ENCODE measurements at places on chromosomes 7 and 10.

DNA sequence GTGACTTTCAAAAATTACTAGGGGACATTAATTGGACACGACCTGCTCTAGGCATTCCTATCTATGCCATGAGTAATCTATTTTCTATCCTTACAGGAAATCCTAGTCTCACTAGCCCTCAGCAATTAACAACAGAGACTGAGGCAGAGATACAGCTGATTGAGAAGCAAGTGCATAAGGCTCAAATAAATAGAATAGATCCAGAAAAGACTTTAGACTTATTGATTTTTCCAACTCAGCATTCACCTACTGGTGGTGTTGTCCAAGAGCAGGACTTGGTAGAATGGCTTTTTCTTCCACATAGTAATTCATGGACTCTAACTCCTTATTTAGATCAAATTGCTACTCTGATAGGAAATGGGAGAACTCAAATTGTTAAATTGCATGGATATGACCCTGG is 148.0 kb downstream of the ZNF33B start:
- DNase-seq = no peak

DNA sequence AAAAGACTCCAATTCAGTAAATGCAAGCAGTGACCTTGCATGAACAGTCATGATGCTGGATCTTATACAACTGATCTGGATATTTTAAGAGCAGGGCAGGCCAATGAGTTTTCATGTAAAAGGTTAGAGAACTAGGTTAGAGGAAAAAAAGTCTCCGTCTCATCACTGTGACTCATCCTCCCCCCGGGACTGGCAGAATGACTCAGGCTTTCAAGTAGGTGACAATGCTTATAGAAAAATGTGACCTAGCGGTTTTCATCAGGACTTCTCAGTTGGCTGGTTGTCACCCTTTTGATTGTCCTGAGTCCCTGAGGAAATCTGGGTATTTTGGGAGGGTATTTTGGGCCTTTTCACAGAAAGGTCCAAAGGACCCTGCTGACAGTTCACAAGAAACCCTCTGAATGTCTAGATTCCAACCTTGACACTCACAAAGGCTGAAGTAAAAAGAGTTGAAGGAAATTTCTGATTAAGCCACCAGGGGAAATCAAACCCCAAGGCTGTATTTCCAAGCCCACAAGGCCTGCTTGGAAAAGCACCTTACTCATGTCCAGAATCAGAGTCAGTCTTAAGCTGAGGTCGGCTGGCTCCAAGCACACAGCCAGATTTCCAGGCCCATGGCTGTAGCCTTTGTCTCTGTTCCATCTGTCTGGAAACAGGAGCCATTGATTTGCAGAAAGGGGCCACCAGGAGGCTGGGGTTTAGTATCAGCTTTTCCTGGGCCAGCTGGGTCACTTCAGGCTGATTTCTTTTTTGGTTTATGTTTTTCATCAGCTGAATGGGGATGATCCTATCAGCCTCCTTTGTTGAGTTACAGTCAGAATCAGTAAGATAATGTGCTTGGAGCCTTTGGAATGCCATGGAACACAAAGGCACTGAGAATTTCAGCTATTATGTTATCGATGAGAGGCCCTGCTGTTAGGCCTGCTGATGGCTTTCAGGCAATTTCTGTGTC is 226.4 kb upstream of the HABP2 start:
- no peak for DNase-seq

GRCh38 chr10:130715686-130716670 is 579.8 kb downstream of the GLRX3 start:
- no peak for DNase-seq

GRCh38 chr10:7372504-7372903 is 38.3 kb downstream of the SFMBT2 start:
- no peak for DNase-seq

DNA sequence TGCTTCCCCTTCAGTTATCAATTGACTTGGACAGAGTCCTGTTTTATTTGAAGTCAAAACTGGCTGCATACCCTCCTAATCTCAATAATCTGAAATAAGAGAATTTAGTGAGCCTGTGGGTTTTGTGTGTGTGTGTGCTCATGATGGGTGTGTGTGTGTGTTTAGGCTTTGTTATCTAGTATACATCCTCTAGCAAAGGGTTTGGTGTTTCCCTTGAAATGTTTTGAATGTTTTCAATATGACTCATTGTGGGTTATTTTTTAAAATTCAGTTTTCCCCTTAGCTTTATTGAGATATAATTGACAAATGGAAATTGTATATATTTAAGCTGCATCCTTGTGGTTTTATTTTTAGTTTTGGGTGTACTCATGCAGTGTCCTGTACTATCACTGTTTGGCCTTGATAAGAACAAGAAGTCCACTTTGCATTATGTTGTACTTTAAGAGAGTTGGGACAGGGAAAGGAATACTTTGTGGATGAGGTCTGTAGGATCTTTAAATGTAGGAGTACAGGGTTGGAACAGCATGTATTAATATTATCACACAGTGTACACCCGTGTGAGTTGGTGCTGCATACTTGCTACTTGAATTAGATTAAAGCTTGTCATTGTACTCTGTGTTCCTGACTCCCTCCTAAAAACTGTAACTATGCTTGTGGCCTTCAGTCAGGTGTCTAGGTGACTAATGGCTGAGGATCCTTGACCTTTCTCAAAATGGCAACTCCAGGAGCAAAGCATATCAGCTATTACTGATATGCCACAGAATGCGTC is 58.3 kb downstream of the VCL start:
- DNase-seq = no peak

- DNase-seq = no peak
Measured at GRCh38 chr10:58291538-58292174, 22.7 kb downstream of the CISD1 start.

GRCh38 chr7:123237-123636 is 69.1 kb upstream of the FAM20C start:
- no peak for DNase-seq

GRCh38 chr7:36083626-36084380 is 69.3 kb upstream of the EEPD1 start:
- DNase-seq = no peak

DNA sequence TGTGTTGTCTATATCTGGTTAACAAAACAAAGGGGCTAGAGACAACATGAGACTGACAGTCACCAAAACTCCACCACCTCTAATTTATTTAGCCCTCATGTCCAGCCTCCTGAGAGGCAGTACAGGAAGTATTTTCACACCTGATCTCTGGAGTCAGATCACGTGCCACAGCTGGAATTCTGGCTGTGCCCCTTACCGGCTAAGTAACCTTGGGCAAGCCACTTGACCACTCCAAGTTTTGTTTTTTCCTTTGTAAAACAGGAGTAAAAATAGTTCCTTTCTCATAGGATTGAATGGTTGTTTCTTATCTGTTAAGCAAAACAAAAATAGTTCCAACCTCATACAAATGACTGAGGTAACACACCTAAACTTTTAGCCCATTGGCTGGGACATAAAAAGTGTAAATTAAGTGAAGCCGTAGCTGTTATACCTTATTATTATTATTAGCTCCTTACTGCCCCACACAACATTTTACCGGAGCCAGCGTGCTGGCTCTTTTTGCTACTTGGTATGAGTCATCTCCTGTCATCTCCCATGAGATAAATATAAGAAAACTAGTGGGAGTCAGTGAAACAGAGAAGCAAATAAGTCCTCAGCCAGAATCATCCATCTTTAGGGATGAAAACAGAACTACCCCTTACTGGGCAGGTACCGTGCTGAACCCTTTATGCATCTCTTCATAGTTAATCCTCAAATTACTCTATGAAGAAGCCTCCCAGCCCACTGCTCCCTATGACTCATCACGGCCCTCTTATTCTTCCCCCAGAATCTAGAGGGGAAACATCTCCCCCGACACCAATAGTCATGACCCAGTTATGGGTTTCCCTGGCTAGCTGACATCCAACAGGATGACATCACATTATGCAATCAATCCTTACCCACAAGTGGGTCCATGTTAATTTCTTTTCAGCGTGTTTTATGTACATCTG is 44.9 kb downstream of the PPP1R3C start:
- DNase-seq = no peak

DNA sequence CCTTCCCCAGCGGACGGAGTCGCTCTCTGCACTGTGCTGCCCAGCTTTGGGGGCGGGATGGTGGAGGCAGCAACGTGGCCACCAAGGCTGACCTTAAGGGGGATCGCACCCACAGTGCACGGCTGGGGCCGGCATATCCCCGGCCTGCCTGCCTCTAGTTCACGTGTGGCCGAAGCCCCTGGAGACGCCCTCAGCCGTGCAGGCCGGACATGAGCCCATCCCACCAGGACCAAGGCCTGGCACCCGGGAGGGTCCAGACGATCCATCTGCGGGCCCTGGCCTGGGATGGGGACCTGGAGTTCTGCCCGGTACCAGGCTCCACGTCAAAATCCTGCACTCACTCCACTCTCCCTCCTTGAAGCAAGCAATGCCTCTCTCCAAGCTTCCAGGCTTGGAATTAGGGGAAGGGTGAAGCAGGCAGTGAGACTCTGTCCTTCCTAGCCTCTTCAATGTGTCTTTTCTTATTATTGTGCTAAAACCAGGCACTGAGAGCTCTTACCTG is 520.8 kb downstream of the REEP3 start:
- DNase-seq = no peak

DNA sequence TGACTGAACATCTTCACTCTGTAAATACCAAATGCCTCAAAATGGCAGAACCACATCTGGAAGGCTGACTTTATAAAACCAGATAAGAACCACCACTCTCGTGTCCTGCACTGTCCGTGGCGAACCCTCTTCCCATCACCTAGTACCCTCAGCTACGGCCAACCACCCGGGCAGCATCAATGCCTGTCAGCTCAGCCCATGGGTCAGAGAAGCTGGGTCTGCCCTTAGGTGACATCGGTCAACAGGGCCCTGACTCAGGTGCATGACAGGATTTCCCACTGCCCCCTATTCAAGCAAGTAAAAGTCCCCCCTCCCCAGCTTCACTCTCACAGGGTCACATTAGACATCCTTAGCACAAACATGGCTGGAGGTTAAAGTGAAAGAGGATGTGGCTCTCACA is 56.6 kb downstream of the HSPA12A start:
- DNase-seq = no peak

DNA sequence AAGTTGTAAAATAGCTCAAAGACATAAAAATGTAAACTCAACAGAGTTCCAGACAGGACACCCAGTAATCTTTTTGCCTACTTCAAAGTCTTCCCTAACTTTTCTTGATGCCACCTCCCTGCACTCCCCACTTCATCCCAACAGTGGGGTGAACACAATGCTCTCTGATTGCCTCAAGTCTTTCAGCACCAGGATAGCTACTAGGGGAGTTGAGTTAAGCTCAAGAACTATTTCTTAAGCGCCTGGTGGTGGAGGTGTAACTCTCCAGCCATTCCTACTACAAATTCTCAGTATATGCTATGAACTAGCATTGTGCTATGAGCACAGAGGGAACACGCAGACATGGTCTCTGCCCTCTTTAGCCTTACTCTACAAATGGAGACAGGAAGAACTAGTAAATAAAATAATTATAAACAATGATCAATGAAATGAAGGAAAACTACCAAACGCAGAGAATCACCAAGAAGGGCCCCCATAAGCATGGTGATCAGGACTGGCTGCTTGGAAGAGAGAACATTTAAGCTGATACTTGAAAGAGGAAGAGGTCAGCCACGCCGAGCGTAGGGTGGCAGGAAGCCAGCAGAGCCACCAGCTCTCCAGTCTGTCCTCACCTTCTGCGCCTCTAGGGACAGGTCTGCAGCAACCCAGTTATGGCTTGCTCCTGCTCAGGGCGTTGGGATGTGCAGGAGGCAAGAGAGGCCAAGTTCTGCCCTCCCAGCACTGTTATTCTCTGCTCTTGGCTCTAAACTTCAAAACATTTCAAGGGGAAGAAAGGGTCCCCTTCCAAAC is 16.7 kb upstream of the FRA10AC1 start:
- DNase-seq = no peak

DNA sequence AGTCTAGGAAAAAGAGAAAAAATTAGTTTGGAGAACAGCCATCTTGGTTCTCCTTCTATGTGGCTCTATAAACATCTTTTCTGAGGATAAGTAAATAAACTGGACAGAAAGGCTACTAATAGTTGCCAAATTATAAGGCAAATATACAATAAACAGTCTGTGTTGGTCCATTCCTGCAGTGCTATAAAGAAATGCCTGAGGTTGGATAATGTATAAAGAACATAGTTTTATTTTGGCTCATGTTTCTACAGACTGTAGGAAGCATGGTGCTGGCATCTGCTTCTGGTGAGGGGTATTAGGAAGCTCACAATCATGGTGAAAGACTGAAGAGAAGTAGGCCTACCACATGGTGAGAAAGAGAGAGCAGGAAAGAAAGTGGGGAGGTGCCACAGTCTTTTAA is 209.7 kb downstream of the MACC1 start:
- no peak for DNase-seq

Measured in stimulated activated CD4-positive, alpha-beta T cell treated with anti-CD3 and anti-CD28 coated beads, Interleukin-1b, Interleukin-23, amount 100 ng/mL, for 1 hour (primary cell).